ENCODE measurements at places on chromosomes 12 and 14.

GRCh38 chr14:50425105-50425504, 28.4 kb upstream of the CDKL1 start:
- DNase-seq = no peak

DNA sequence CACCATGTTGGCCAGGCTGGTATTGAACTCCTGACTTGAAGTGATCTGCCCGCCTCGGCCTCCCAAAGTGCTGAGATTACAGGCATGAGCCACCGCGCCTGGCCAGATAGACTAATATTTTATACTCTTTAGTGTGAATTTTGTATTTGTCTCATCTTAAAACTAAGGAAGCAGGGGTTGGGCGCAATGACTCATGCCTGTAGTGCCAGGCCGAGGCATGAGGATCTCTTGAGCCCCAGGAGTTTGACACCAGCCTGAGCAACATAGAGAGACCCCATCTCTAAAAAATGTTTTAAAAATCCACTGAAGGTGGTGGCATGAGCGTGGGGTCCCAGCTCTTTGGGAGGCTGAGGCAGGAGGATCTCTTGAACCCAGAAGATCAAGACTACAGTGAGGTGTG, 9.0 kb downstream of the DYNC1H1 start:
- no peak for DNase-seq

DNA sequence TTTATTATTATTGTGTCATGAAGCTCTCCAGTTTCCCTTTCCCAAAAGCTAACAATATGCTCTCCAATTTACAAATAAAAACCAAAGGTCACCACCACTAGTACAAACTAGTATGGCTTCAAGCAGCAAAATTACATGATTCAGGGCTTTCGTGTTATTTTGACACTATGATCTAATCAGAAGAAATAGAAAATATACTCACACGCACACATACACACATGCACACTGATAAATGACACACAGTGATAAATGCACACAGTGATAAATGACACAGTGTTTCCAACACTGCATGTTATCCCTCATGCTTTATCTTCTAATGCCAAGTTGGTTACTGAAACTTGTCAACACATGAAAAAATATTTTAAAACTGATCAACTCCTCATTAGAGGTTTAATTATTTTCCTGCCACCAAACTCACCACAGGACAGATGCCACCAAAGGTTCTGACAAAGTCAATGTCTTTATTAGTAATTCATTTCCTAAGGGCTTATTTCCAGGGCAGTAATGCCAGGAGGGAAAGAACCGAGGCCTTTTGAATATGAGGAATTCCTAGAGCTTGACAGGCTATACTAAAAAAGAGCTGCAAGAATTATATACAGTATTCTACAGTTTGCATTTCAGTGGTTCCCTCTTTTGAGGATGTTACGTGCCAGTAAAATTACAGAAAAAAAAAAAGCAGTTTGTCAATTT, 82.4 kb downstream of the PPP2R5E start:
- no peak for DNase-seq

DNA sequence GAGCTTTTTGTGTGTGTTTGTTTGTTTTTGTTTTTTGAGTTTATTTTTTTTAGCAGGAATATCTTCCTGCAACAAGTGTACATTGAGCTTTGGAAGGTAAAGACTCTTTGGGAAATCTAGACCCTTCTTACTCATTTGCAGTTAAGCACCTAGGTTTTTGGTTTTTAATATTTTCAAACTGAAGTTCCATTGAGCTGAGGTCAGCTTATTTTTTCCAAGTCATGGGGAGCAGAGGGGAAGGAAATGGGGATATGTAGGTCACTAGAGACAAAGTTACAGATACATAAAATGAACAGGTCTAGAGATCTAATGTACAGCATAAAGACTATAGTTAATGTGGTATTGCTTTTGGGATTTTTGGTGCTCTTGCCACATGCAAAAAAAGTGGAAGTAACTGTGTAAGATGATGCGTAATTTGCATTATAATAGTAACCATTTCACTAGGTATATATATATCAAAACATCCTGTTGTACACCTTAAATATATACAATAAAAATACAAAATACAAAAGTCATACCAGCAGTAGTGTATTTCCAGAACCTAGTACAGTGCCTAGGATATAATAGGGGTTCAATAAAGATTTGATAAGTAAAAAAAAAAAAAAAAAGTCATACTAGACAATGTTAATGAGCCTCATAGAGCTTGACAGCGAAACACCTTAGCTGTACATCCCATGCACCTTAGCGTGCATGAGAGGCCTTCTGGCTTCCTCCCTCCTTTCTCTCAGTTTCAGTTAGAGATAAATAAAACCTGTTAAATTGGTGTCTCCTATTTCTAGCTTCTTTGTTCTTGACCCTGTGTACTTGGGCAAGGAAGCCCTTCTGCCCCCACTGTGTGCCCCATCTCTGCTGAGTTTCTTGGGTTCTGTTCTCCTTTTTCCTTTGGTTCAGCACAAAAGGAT, 22.7 kb downstream of the CGRRF1 start:
- no peak for DNase-seq
